ENCODE measurements at places on chromosomes 1 and 21. TPM values are rescaled to one million over a fixed set of nuclear protein-coding genes. Genes with fewer than 3 reads are reported as not detected.

DNA sequence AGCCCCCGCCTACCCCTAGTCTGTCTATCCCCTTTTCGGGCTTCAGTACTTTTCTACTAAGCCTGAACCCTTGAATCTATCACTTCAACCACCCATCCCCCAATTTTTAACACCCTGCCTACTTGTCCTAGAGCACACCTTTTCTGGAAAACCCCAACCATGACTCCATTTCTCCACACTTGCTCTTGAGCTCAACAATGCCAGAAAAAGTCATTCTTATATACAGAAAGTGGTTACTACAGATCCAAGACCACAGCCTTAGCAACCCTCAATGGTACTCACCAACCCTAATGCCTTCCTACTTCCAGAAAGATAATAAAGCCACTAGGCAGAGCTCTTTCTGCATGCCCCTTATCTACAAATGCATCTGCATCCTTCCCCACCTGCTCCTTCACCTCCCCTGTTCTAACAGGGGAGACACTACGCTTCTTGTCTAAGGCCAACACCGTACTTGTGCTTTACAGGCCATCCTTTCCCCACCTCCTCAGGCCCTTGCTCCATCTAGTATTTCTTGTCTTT lies 41.2 kb downstream of the DMAP1 start:
- no peak for DNase-seq

DNA sequence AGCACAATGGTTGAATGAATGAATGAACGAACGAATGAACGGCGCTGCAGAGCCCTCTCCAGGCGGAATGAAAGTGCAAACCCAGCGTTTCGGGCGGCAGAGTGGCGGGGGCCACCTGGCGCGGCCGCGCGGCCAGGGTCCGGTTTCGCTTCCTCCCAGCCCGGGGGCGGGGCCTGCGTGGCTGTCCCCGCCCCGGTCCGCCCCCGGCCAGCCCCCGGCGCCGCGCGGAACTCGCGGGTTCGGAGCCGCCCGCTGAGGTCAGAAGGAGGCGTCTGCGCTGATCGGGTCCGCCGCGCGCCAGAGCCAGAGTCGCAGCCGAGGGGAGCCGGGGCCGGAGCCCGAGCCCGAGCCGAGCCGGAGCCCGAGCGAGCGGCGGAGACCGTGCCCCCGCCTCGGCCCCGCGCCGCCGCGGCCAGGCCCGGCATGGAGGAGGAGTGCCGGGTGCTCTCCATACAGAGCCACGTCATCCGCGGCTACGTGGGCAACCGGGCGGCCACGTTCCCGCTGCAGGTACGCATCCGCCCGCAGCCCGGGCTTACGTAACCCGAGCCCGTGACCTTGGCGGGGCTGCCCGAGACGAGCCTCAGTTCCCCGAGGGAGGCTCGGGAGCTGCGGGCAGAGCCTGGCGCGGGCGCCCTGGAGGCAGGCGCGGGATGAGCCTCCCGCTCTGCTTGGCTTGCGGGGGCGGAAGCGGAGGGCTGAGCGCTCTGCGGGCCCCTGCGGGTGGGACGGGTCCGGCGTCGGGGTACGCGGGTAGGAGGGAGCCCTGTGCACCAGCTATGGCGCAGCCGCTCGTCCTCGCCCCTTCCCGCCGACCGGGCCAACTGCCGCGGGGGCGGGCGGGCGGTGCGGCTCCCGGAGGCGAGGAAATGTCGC lies at the start of gene PDXK:
Gene PDXK, plus strand, starts transcription at position 258 of the 876 bp plus-strand sequence. Its CDS starts 166 bp downstream, at position 424.
- DNase-seq, result peak; percentile 96

GRCh38 chr1:38009088-38009840 lies 3.3 kb upstream of the UTP11 start:
- peak; percentile 86 for DNase-seq

GRCh38 chr1:116110567-116111523 lies at the start of gene MAB21L3:
Gene MAB21L3, plus strand, starts transcription at chr1:116111399. Its CDS starts 1,217 bp downstream, at chr1:116112616.
- DNase-seq, result no peak

DNA sequence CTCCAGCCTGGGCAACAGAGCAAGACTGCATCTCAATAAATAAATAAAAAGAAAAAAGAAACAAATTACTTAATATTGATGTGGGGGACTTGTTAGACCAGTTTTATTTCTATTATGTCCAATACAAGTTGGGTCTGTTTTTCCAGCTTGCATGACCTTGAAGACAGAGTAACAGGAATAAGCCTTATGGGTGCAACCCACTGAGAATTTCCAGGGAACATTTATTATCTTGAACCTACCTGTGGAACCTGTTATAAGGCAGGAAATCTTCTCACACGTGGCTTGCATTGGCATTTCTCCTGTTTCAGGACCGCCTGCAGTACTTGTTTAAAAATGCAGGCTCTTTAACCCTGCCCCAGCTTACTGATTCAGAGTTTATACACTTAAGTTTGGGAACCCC lies 64.0 kb downstream of the ZBTB17 start:
- DNase-seq, result no peak

DNA sequence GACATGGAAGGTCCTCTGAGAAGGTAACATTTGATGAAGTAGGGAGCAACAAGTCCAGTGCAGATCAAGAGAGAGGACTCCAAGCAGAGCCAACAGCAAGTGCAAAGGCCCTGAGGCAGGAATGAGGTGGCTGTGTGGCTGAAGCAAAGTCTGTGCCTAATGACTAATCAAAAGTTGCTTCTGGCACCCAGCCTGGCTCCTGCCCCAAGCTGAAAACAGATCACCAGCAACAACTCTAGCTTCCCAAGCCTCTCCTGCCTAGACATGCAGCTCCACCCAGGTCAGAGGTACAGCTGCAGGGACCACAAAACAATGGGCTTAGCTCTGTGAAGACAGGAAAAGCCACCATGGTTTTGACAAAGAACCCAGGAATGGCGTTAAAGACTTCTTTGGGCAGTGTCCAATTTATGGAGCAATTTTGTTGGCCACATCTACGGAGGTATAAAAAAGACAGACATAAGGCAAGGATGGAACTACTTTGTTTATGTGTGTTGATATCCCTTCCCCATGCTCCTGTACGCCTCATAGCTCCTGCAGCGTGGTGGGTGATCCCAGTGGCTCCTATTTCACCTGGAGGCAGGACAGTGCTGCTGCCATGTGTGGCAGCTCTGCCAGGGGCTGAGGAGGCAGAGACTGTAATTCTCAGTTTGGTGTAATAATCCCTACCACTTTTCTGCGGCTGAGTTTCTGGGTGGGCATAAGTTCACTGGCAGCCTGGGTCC lies 26.4 kb upstream of the IGSF3 start:
- DNase-seq, result no peak

GRCh38 chr21:34166468-34166867 lies 93.1 kb downstream of the MRPS6 start:
- no peak for DNase-seq

GRCh38 chr21:26909972-26910371 lies 56.9 kb downstream of the ADAMTS5 start:
- DNase-seq, result peak; percentile 82

- DNase-seq, result no peak
Observed at GRCh38 chr1:178490967-178491366, 5.8 kb downstream of the CLEC20A start.

DNA sequence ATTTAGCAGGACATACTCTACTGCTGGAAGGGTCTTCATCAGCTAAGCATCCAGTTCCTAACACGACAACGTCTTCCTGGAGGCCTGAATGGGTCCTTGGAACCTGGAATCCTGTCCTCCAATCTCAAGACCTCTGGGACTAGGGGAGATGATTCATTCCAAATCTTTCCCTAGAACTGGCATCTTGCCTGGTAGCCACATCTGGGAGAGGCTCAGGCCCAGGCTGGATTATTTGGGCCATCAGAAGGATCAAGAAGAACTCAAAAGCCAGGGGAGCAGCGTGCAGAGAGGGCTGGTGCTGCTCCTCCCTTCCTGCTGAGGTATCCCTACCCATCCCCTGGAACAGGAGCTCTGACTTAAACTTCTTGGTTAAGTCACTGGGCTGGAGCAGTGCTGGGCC lies 2.8 kb upstream of the PHLDA3 start:
- no peak for DNase-seq

GRCh38 chr1:6220236-6220635 lies 14.3 kb downstream of the RNF207 start:
- no peak for DNase-seq

DNA sequence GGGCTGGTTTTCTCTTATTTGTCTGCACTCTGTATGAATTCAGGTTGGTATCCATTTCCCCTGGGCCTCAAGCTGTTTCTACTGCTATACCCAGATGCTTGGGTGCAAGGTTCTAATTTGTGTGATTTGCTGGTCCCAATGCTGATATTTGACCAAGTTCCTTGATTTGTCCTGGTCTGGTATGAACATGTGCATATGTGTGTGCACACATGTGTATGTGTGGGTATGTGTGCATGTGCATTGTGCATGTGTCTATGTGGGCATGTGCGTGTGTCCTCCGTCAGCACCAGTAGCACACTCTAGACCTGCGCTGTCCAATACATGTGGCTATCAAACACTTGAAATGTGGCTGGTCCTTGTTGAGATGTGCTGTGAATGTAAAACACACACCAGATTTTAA lies 102.4 kb upstream of the TSPAN2 start:
- no peak for DNase-seq

DNA sequence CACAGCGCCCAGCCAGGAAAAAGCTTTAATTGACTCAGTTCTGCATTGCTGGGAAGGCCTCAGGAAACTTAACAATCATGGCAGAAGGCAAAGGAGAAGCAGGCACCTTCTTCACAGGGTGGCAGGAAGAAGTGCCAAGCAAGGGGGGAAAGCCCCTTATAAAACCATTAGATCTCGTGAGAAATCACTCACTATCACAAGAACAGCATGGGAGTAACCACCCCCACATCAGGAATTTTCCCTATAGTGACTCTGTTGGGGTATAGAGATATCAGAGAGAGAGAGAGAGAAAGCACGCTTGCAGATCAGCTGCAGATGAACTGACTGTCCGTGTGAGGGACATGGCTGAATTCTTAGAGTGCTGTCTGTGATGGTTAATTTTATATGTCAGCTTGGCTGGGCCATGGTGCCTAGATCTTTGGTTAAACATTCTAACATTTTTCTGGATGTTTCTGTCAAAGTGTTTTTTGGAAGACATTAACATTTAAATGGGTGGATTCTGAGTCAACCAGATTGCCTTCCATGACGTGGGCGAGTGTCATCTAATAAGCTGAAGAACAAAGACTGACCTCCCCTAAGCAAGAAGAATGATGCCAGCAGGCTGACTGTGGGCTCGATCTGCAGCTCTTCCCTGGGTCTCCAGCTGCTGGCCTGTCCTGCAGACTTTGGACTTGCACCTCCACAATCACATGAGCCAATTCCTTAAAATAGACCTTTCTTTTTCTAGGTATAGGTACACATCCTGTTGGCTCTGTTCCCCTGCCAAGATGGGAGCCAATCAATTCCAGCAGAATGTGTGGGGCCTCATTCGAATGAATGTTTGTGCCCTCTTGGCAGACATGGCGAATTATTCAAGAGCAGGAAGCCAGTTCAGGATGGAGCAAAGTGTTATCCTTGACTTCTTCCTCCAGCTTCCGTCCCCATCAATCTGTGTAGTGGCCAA lies 21.4 kb upstream of the CPT2 start:
- no peak for DNase-seq

- DNase-seq, result no peak
Observed at GRCh38 chr1:61638911-61639605, 85.9 kb downstream of the TM2D1 start.

DNA sequence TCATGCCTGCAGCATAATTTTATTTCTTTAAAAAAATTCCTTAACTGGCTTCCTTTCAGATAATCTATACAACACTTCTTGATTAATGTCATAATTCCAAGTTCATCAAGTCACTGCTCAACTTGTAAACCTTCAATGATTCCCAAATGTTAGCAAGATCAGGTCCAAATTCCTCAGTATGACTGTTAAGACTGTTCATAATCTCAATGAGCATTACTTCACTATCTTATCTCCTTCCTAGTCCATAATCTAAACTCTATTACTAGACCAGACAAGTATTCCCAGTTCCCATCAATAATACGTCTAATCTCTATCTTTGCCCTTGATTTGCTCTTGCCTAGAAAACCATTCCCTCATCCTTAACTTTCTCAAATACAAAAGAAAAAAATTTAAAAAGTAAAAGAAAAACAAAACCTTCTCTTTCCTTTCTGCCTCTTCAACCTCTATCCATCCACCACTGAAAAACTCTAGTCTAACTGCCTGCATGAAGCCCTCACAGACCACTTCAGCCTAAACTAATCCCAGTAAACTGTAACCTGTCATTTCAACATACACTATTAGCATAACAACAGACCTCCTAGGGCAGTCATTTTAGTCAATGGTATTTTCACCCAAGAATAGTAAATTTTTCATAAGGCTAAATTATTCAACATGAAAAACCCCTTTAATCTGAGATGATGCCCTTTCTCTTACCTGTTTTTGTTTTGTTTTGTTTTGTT lies 15.5 kb downstream of the LUZP1 start:
- DNase-seq, result no peak

- DNase-seq, result peak; percentile 80
Observed at GRCh38 chr1:223714849-223715603, 2.7 kb downstream of the CAPN2 start.

DNA sequence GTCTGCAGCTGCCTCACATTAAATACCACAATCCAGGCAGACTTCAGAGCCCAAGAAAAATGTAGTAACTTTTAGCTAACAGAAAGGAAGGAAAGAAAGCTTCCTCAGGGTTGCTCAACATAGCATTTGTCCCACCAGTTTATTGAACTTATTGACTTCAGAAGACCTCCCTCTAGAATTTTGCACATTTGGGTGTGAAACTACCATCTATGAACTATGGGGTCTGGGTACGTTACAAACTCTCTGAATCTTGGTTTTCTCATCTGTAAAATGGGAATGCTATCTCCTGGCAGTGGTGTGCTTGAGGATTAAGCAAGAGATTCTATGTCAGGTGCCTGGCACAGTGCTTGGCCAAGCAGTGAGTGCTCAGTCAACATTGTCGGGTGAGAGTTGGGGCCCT lies at the start of gene ZP4:
Gene ZP4, minus strand, starts transcription at position 101 of the 400 bp plus-strand sequence. CDS start 287 bp downstream, outside the sequence.
- DNase-seq, result no peak

DNA sequence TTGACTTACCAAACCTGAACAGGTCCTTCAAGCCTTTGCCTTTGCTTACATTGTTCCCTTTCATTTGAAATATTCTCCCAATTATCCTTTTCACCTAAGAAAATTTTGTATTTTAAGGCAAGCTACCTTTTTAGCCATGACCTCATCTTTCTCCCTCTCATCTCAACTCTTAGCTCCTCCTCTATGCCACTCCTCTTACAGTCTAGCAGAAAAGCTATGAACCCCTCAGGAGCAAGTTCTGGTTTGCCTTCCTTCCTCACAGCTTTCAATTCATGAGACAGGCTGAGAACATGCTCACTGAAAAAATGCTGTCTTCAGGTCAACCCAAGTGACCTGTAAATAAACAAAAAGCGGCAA lies 8.3 kb upstream of the MUTYH start:
- DNase-seq, result no peak

DNA sequence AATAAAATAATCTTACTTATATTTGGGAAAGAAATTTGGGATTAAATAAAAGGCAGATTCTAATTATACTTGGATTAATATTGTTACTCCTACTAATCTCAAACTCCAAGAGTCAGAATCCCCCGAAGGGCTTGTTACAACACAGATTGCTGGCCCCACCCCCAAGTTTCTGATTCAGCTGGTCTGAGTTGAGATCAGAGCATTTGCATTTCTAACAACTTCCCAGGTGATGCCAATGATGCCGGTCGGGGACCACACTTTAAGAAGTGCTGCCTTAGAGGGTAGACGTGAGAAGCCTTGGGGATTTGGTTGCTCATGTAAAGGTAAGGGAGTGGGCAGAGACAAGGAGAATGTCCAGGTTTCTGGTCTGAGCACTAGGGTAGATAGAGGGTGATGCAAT lies 47.2 kb downstream of the FMN2 start:
- peak; percentile 71 for DNase-seq

TINAGL1 gene
- 3.0 TPM for total RNA-seq

WLS gene
- 90.8 TPM for total RNA-seq

KRTAP21-2 gene
- not detected for total RNA-seq

LMX1A gene
- total RNA-seq, result 0.13 TPM

GPR52 gene
- 0.84 TPM for total RNA-seq
